ENCODE measurements at places on chromosomes 4 and X.

DNA sequence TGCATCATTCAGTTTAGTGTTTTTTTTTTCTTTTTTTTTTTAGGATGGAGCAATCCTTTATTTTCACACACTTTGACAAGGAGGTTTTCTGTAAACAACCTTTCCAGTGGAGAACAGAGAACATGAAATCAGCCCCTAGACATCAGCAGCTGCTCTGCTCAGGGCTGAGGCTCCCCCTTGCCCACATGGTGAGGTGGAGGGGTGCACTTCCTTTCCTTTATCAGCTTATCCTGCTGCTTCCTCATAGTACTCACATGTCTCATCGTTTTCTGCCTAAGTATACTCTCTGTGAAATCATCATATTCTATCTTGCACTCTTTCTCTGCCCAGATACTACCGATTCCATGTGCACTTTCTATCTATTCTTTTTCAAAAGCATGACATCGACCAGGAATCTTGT, 47.6 kb upstream of the PRSS12 start:
- no peak for DNase-seq

DNA sequence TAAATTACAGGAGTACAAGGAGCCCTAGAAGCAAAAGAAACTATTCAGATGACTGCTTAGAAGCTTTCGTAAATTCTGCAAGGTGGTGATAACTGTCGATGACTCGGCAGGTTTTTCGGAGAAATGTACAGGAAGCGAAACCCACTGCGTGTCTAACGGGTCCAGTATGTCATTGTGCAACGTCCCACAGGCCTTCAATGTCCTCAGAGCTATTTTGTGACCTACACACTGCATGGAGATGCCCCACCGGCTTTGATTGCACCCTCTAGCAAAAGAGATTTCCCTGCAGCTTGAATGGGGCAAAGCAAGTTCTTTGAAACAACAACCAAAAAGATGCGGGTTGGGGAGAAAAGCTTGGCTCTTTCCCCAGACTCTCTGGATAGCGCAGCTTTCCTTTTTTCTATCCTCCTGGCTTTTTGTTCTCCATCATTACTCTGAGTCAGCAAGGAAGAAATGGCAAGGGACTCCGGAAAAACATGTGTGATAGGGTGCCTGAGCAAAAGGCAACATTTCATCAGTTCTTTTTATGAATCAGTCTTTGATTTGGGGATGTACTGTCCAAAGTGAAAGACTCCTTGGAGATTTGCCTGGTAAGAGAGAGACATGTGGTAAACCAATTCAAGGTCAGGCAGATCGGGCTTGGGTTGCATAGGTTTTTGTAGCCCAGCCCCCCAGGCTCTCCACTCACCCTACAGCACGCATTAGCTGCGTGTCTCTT, 112.0 kb upstream of the TBL1X start:
- no peak for DNase-seq

- DNase-seq: no peak
Observed at GRCh38 chrX:154056770-154057241, 37.1 kb upstream of the IRAK1 start.

DNA sequence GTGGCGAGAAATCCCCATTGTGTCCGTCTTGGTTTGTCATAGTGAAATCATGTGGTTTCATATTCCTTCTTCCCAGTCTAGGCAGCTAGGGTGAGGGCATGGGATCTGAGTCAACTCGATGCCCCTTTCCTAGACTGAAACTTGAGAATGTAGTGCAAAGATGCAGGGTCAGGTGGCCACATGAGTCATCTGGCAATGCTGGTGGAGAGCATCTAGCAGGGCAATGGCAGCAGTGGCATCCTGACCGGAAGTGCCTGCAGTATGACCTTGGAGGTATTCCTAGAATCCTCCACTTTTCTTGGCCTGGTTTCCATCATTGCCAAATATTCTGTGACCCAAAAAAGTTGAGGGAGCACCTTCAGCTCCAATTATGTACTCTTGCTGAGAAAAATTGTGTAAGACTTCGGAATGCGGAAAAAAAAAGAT, 39.1 kb upstream of the TMEM184C start:
- no peak for DNase-seq

- DNase-seq: no peak
Observed at GRCh38 chr4:187555174-187555573, 440.4 kb upstream of the ZFP42 start.

DNA sequence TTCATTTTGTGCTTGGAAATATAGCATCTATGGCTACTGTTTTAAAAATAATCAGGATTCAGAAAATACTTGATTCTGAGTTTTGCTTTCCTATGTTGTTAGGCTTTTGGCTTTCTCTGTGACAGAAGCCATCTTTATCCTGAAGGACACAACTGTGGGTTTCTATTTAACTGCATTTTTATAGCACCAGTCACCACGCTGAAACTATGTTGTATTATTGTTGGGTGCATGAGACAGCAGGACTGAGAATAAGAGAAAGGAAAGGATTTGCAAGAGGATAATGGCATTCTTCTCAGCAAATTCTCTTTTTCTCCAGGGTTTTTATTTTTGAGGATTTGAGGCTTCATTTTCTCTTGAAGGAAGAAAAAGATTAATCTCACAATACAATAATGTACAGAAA, 10.1 kb upstream of the NEUROG2 start:
- DNase-seq: no peak

GRCh38 chr4:13985837-13986236, 358.3 kb upstream of the BOD1L1 start:
- DNase-seq: no peak

- no peak for DNase-seq
Observed at GRCh38 chrX:41558531-41558930, 111.4 kb downstream of the NYX start.

GRCh38 chrX:9626379-9626778, 139.3 kb downstream of the GPR143 start:
- no peak for DNase-seq

GRCh38 chr4:99633772-99634171, 23.9 kb downstream of the C4orf54 start:
- DNase-seq: no peak

DNA sequence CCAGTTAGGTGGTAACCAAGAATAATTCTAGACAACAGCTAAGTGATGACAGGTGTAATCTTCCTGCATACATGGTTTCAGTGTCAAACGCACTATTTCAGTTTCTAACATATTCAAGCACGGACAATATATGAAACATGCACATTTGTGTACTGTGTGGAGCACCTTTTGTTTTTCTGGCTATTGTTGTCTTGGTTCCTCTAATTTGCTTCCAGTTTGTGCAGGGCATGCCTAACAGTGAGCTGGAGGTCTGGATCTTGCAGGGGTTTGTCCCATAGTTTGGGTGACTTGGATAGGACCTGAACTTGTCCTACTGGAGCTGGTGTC, 70.5 kb upstream of the TBC1D9 start:
- DNase-seq: no peak

DNA sequence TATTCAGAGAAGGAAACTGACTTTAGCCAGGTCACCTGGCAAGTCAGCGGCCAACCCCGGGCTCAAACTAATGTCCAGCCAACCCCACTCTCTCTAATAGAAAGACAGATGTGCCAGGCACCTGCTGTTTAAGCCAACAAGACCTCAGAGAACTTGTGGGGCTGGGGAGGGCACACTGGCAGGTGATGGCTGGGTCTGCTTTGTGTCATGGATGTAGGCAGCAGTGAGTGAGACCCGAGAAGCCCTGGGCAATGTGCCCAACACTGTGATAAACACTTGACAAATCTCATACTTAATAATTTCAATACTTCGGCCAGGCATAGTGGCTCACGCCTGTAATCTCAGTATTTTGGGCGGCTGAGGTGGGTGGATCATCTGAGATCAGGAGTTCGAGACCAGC, 9.0 kb upstream of the CD99L2 start:
- DNase-seq: no peak

DNA sequence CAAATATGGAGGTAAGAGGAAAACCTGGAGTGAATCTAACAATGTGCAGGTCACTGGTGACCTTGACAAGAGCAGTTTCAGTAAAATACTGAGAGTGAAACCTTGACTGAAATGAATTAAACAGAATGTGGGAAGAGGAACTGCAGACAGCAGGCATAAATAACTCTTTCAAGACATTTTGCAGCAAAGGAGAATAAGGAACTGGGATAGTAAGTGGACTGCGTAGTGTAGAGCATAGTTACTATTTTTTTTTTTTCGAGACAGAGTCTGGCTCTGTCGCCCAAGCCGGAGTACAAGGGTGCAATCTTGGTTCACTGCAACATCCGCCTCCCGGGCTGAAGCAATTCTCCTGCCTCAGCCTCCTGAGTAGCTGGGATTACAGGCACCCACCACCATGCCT, 24.0 kb downstream of the RBMX start:
- DNase-seq: no peak

DNA sequence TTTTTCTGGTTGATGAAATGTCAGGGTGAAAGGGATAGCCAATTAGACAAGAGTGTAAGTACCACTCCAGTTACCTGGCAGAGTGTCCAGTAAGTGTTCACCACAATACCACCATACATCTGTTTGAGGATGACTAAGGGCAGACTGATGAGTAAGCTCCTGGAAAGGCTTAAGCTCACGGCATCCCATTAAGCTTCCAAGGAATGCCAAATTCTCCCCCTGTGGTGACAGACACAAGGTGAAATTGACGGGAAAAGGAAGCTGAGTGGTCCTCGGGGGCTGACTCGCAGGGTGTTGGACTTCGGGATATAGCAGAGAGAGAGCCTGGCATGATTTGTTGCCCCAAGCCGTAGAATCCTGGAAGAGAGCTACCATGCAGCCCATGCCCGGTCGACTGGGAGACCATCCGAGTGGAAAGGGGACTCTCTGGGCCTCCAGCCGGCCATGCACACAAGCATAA, 7.6 kb upstream of the BST1 start:
- DNase-seq: no peak

DNA sequence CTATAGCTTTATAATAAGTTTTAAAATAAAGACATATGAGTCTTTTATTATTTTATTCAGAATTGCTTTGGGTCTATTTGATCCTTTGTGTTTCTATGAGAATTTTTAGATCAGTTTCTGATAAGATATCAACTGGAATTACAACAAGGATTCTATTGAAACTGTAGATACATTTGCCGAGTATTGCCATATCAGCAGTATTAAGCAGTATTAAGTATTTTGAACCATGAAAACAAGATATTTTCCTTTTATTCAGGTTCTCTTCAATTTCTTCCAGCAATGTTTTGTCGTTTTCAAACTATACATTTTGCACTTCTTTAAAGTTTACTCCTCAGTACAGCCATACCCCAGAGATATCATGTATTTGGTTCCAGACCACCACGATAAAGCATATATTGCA, 598.8 kb downstream of the DACH2 start:
- no peak for DNase-seq

GRCh38 chrX:133005042-133005441, 46.6 kb upstream of the HS6ST2 start:
- DNase-seq: no peak

DNA sequence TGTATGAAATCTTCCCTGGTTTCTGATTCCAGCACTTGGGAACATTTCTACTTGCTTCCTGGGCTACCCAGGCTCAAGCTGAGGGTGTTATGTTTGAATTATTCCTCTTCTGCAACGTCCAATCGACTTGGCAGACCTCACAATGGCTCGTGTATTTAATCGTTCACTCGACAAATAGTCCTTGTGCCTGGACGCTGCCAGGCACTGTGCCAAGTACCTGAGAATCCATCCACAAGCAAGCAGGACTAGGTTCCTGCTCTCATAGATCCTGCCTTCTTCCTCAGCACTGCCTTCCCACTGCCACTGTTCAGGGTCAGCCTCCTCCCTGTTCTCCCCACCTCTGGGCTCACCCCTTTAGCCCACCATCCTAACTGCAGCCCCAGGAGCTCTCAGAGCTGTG, 113.3 kb downstream of the EFNB1 start:
- DNase-seq: no peak

DNA sequence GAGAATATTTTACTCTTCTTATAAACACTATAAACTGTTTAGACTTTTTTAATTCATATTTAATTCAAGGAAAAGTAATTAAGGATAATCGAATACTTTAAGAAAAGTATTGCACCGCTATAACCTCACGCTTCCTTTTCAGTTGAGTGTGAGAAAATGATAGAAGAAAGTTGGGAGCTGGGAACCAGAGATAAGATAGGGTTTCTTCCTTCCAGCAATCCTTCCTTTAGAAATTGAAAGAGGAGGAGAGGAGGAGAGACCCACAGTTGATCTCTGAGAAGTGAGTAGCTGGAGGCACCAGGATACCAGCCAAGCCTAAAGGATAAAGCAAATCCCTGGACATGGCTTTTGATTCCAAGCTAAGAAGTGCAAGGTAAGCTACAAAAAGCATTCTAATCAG, 242.3 kb upstream of the NOCT start:
- DNase-seq: no peak

GRCh38 chrX:44891642-44892041, 18.7 kb downstream of the KDM6A start:
- DNase-seq: no peak

- DNase-seq: no peak
Observed at GRCh38 chr4:182604953-182605352, 312.2 kb downstream of the DCTD start.

DNA sequence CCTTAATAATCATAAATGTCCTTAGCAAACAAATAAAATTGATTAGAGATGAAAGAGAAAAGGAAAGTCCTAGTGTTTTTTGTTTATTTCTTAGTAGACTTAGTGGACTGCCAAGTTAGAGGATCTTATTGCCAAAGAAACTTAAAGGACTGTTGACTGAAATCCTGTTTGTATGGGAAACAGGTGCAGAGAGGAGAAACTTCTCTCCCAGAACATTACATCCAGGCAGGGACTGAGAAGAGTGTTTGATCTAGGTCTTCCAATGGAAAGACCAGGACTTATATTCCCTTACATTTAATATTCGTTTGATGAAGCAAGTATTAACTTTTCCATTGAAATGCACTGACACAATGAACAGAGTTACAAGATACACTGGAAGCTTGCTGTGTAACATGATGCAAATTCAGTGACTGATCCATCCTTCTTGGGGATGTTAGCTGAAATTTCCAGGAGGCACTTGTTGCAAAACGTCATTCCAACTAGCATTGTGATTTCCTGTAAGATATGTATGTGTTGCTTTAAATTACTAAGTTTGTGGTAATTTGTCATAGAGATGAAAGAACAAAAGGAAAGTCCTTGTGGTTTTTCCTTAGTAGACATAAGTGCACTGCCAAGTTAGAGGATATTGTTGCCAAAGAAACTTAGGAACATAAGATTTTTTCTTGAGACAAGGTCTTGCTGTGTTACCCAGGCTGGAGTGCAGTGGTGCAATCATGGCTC, 505.6 kb downstream of the STIM2 start:
- DNase-seq: no peak
